Naive thymus-derived CD4-positive, alpha-beta T cell (primary cell): ENCODE measurements at places on chromosomes 3 and 15. TPM values are rescaled to one million over a fixed set of nuclear protein-coding genes. Genes with fewer than 3 reads are reported as not detected.

DNA sequence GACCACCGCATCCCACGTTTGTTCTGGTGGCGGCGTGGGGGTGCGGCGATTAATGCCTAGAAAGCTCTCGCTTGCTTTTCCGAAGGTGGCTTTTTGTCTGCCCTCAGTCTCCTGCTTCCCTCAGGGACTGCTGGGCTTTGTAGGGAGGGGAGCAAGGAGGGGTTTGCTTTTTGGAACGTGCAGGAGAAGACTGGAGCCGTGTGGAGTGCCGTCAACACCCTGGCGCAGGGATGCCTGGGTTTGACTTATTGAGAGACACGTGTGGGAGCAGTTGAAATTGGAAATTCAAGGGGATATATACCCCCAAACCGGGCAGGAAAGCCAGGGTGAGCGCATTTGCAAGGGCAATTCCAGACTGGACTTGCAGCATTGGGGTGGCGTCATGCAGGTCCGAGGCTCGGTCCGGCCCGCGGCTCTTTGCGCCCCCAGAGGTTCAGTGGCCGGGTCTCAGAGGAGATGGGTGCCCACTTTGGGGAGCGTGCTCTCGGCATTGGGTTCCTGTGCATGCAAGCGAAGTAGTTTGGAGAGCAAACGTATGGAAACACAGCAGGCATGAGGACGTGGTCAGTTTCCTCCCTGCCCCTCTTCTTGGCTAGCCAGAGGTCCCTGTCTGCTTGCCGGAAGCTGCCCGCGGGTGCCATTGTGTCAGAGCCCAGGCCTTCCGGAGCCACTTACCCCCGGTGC, 2.1 kb downstream of the EPHB1 start:
- H3K27ac ChIP-seq: no peak overlapping the region
- H3K4me1 ChIP-seq: no peaks in the 10 kb centered on the region
- DNase-seq: no peak
- H3K36me3 ChIP-seq: no peaks in the 10 kb centered on the region
- no peak overlapping the region for H3K4me3 ChIP-seq

GRCh38 chr3:148077318-148077923, 620.3 kb upstream of the AGTR1 start:
- no peak for DNase-seq
- H3K4me1 ChIP-seq: no peaks in the 10 kb centered on the region
- no peaks in the 10 kb centered on the region for H3K36me3 ChIP-seq
- H3K4me3 ChIP-seq: no peak overlapping the region

FBXW12 gene
- not detected for total RNA-seq

DNA sequence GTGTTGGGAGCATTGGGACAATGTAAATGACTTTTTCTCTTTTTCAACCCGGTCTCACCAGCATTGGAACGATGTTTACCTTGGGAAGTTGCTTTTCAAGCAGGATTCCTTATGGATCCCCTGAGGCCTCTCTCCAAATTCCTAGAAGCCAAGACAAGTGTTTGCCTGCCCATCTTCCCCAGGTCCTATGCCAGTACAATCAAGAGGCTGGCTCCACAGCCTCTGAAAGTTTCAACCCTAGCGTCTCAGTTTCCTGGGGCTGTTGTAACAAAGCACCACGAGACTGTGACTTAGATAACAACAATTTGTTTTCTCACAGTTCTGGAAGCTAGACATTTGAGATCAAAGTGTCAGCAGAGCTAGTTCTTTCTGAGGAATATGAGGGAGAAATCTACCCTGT, 347.2 kb upstream of the UMPS start:
- H3K4me1 ChIP-seq: no peaks in the 10 kb centered on the region
- no peak overlapping the region for H3K27ac ChIP-seq
- no peak overlapping the region for H3K4me3 ChIP-seq
- H3K27me3 ChIP-seq: no peaks in the 10 kb centered on the region

RTP3 gene
- total RNA-seq: not detected

DNA sequence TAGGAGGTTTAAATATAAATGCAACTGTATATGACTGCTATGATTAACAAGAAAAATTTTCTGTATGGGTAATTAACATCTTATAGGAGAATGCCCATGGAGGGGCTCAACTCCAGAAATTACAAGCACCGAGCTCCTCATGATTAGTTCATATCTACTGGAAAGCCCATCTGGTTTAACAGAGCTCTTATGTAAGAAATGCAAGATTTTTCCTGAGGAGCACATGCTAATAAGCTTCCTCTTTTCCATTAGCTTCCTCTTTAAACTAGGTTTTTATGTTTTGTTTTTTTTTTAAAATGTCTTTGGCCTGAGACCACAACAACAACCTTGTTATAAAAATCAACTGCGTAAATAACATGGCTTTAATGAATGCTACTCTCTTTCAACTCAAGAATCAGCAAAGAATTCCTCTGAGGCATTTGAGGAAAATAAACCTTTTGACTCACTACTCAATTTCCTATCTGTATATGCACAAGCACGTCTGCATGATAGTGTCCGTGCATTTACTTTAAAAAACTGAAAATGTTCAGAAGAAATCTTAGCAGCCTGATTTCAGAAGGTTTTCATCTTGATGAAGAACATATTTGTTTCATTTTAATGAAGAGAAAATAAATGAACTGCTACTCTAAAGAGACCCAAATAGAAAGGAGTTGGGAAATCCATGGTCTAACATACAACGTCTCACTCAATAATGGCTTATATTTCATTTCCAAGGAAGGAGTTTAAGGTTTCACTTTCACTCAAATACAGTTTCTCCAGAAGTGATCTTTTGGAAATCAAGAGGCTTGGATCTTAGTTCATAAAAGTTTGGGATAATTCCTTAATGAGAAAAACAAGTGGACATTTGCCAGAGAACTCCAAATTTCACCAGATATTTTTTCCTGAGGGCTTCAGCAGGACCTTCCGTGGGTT, 180.8 kb downstream of the KCNAB1 start:
- no peak for DNase-seq
- no peaks in the 10 kb centered on the region for H3K27me3 ChIP-seq
- H3K4me3 ChIP-seq: no peak overlapping the region

DNA sequence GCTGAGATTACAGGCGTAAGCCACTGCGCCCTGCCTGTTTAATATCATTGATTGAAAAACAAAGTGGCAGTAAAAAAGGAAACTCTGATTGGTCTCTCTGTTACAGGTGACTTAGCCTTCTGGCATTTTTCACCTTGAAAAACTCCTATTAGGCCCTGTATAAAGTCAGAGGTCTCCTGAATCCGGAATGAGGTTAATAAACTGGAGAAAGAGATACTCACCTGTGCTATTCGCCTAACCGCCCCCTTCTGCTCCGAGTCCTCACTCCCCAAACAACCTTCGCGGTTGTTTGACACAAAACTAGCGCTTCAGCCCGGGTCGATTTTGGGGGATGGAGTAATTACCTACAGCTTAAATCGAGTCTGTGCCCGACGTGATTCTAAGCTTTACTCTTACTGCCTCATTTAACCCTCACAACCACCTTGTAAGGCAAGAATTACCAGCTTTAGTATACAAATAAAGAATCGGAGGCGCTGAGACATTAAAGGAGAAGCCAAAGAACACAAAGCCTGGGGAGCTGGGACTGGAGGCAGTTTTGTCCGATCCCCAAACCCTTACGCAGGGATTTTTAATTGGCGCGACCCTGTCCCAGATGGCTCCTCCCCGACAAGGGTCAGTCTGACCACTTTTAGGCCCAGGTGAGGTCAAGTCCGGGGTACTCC, 441 bp downstream of the CEP70 start:
- no peaks in the 10 kb centered on the region for H3K4me1 ChIP-seq
- H3K27ac ChIP-seq: peak overlapping the region; percentile 79
- H3K36me3 ChIP-seq: no peaks in the 10 kb centered on the region
- no peak for DNase-seq
- peak overlapping the region; percentile 96 for H3K4me3 ChIP-seq

DNA sequence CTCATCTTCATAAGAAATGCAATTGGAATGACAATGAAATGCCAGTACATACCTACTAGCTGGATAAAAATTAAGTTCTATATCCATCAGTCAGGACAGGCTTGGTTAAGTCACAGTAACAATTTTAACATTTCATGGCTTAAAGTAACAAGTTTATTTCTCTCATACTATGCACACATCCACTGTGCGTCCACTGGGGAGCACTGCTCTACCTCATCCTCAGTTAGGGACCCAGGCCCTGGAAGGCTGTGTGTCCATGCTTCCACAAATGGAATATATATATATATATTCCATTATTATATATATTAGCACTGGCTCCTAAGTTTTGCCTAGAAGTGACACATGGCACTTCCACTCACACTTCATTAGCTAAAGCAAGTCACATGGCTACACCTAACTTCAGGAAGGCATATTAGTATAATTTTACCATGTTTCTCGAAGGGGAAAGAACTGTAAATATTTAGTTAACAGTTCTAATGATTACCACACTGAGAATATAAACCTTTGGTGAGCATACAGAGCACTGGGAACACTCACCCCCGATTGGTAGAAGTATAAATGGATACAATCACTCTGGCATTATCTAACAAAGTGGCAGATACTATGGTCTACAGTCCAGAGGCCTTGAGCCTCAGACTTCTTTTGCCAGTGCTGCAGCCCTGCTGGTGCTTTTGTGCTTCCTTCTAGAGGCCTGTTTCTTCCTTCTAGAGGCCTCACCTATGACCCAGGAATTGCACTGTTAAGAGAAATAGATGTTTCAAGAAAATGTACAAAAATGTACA, 28.6 kb downstream of the AP3S2 start:
- H3K4me3 ChIP-seq: no peak overlapping the region
- no peaks in the 10 kb centered on the region for H3K27me3 ChIP-seq
- H3K36me3 ChIP-seq: peaks cover 45% of the 10 kb centered on the region
- H3K4me1 ChIP-seq: no peaks in the 10 kb centered on the region
- no peak for DNase-seq

- H3K4me3 ChIP-seq: no peak overlapping the region
- no peaks in the 10 kb centered on the region for H3K36me3 ChIP-seq
- H3K27ac ChIP-seq: no peak overlapping the region
- H3K27me3 ChIP-seq: no peaks in the 10 kb centered on the region
Measured at GRCh38 chr3:173891272-173892100, 493.9 kb downstream of the NLGN1 start.

- H3K4me3 ChIP-seq: no peak overlapping the region
- no peaks in the 10 kb centered on the region for H3K36me3 ChIP-seq
- no peak for DNase-seq
- H3K4me1 ChIP-seq: no peaks in the 10 kb centered on the region
- H3K27ac ChIP-seq: no peak overlapping the region
Measured at GRCh38 chr15:57540736-57541135, 51.0 kb upstream of the MYZAP start.

TTC21A gene
- total RNA-seq: 4.8 TPM

DNA sequence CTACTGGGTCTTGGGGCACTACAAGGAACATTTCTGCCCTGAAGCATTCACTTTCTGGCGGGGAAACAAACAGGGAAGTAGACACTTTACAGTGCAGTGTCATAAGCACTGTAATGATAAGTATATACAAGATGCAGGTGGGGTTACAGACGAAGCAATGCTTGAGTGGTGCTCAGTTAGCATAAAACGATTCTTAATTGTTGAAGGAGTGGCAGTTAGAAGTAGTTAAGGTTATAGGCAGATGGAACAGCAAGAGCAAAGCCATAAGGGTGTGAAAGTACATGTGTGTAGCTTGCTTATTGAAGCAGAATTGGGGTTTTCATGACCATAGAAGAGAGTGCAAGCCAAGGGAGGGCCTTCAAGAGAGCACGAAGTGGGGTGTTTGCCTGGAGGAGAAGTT, 46.2 kb downstream of the SLC25A26 start:
- no peaks in the 10 kb centered on the region for H3K36me3 ChIP-seq
- H3K4me1 ChIP-seq: no peaks in the 10 kb centered on the region
- no peak overlapping the region for H3K4me3 ChIP-seq
- no peaks in the 10 kb centered on the region for H3K27me3 ChIP-seq
- DNase-seq: no peak

DNA sequence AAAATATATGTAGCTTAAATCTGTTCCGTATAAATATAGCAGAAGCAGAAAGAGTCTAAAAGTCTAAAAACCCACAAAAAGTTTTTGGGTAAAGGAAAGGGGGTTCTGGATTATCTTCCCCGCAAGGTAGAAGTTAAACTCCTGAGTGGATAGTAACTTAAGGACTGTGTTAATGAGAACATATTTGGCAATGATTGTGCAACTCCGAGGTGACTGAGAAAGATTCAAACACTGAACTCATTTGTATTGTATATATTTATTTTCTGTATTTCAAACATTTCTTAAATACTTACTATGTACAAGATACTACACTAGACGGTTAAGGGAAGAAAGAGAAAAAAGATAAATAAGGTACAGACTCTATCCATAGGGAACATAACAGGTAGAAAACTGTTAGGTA, 72.7 kb upstream of the PPIB start:
- no peaks in the 10 kb centered on the region for H3K36me3 ChIP-seq
- no peaks in the 10 kb centered on the region for H3K4me1 ChIP-seq
- H3K27me3 ChIP-seq: no peaks in the 10 kb centered on the region
- DNase-seq: no peak

PEX5L gene
- not detected for total RNA-seq

TXNRD3 gene
- 3.2 TPM for total RNA-seq

TP63 gene
- 0.20 TPM for total RNA-seq

- H3K4me1 ChIP-seq: no peaks in the 10 kb centered on the region
- no peaks in the 10 kb centered on the region for H3K27me3 ChIP-seq
- no peak overlapping the region for H3K4me3 ChIP-seq
- DNase-seq: no peak
- no peak overlapping the region for H3K27ac ChIP-seq
Measured at GRCh38 chr15:51038162-51038973, 56.3 kb downstream of the TNFAIP8L3 start.

MYO5A gene
- 39.6 TPM for total RNA-seq

C15orf62 gene
- total RNA-seq: 2.8 TPM

- H3K36me3 ChIP-seq: no peaks in the 10 kb centered on the region
- no peaks in the 10 kb centered on the region for H3K27me3 ChIP-seq
- DNase-seq: no peak
- no peaks in the 10 kb centered on the region for H3K4me1 ChIP-seq
Measured at GRCh38 chr3:172309741-172310427, 138.4 kb downstream of the GHSR start.

FILIP1L gene
- 6.7 and 7.7 TPM in 2 replicates for total RNA-seq

- no peak for DNase-seq
- peaks cover 94% of the 10 kb centered on the region for H3K36me3 ChIP-seq
- no peak overlapping the region for H3K4me3 ChIP-seq
- no peaks in the 10 kb centered on the region for H3K4me1 ChIP-seq
Measured at GRCh38 chr15:70062321-70062956, 35.3 kb downstream of the TLE3 start.
